Ovary (tissue), 10 donors: ENCODE measurements at places on chromosomes 6 and 20. TPM values are rescaled to one million over a fixed set of nuclear protein-coding genes. Genes with fewer than 3 reads are reported as not detected.

The SMIM26 gene
- total RNA-seq: 89.4 TPM

The PNRC1 gene
- total RNA-seq: 383 TPM

The SLC22A7 gene
- not detected for total RNA-seq

The FNDC11 gene
- 0.28 TPM for total RNA-seq

The COL19A1 gene
- 0.23 TPM for total RNA-seq

The ENPP5 gene
- 8.6 TPM for total RNA-seq

DNA sequence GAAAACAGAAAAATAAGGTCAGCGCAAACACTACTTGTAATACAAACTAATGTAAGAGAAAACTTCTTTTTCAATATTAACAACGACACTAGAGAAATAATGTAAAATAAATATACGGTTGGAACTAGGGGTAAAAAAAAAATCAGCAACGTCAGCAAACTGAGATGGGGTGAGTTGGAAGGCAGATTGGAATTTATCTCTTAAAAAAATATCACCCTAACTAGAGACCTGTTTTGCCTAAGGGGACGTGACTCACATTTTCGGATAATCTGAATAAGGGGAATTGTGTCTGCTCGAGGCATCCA lies 705 bp upstream of the UTRN start:
- H3K27ac ChIP-seq: peak overlapping the region; percentile 96
- no peak for DNase-seq
- H3K4me3 ChIP-seq: peak overlapping the region; percentile 73
- no peaks in the 10 kb centered on the region for H3K27me3 ChIP-seq
- no peaks in the 10 kb centered on the region for H3K36me3 ChIP-seq

DNA sequence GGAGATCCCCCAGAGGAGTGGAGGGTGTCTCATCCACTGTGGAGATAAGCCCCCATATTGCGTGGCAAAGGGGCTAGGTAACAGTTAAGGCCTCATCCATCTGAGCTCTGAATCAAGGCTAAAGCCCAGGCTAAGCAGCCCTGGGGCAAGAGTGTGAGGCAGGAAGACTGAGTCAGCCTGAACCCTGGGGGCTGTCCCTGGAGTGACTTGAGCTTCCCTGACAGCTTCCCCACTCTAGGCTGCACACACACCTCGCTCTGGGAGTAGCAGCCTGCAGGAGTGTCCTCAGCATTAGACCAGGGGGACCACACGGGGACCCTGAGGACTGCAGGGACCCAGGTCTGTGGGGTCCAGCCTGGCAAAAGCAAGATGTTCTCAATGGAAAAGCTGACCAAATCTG lies 27.9 kb downstream of the UBD start:
- no peaks in the 10 kb centered on the region for H3K27me3 ChIP-seq
- no peak for DNase-seq
- no peaks in the 10 kb centered on the region for H3K36me3 ChIP-seq
- no peak overlapping the region for H3K4me3 ChIP-seq
- H3K27ac ChIP-seq: no peak overlapping the region
- no peaks in the 10 kb centered on the region for H3K4me1 ChIP-seq

DNA sequence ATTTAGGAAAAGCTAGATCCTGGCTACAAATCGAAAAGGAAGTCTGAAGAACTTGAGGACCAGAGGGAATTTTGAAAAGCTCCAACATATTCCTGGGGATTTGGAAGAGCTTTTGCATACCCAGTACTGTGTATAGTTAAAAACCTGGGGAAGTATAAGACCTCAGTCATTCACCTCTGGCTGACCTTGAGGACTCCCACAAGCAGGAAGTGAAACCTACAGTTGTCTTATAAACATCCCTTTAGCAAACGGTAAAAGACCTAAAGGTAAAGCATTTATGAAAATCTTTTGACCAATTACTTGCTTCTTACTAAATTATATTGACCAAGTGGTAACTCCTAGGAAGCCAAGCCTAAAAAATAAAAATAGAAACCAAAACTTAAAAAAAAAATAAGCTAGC lies 175.0 kb downstream of the HAO1 start:
- no peaks in the 10 kb centered on the region for H3K4me1 ChIP-seq
- H3K4me3 ChIP-seq: no peak overlapping the region
- DNase-seq: no peak
- H3K36me3 ChIP-seq: no peaks in the 10 kb centered on the region

DNA sequence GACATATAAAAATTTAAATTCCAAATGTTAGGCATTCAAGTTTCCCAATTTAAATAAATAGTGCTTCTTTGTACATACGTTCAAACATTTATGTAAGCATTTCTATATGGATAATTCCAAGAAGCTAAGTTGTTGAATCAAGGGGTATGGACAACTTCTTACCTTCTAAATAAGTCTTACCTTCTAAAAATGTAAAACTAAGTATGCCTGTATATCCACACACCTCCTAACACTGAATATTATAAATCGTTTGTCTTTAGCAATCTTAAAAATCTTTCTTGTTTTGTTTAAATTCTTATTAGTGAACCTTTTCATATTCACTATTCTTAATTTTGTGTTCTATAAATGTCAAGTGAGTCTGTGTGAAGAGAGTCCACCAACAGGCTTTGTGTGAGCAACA lies 2.5 kb upstream of the ZSCAN16 start:
- DNase-seq: no peak
- H3K4me1 ChIP-seq: peaks cover 4% of the 10 kb centered on the region
- no peak overlapping the region for H3K4me3 ChIP-seq
- no peaks in the 10 kb centered on the region for H3K36me3 ChIP-seq

DNA sequence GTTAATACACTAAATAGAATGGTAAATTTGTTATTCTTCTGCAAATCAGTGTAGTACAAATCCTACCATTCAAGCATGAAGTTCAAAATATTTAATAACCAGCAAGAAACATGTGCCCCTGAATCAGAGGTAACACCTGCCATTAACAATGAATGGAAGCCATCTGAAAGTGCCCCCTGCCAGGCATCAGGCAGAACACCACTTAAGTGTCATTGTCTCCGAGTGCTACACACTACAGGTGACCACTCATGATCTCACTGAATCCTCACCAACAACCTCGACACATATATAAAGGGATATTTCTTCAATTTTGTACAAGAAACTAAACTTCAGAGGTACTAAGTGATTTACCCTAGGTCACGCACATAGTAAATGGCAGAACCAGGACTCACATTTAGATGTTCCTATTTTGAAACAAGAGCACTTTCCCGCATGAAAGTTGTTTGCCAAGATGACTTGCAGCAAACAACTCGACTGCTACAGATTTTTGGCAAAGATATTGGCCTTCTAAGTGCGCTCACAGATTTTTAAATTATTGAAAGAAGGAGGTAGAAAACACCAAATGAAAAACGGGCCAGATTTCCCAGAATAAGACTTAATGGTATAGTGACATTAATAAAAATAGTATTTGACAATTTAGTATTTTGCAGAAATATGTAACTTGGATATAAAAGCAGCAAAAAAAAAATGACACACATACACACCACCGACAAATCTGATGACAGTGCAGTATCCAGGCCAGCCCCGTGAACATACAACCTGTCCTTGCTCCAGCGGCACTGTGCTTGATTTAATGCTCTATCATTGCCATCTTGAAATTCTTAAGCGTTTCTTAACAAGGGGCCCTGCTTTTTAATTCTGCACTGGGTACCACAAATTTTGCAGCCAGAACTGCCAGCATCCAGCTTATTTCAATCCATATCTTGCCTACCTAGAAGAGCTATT lies 274.5 kb downstream of the ALDH8A1 start:
- no peak overlapping the region for H3K4me3 ChIP-seq
- no peaks in the 10 kb centered on the region for H3K36me3 ChIP-seq
- H3K27me3 ChIP-seq: no peaks in the 10 kb centered on the region
- no peak for DNase-seq

DNA sequence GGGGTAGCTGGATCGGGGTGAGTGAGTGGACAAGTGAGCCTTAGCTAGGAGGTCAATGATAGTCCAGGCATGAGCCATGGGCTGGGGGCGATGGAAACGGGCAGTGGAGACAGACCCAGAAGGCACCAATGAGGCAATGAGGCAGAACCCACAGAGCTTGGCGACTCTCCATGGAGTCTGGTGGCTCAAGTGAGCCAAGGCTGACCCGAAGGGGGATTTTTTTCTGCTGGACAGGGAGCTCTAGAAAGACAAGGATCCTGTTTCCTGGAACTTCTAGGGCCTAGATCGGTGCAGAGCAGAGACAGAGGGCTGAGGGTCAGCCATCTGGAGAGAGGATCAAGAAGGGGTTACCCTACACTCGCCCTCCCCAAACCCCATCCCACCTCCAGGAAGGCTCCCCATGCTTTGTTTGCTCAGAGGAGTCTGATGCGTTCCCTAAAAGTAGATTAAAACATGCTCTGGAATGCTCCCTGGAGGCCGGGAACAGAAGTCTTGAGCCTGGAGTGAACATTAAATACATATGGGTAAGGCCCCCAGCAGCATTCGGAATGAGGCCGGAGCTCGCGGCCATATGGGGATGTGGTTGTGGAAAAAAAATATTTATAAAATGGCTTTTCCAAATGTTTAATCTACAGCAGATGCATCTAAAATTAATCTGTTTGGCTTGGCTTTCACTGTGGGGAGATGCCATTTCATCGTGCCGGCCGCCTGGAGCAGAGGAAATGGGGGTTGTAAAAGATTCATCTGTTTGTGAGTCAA lies 237.8 kb upstream of the PMEPA1 start:
- no peaks in the 10 kb centered on the region for H3K27me3 ChIP-seq
- H3K27ac ChIP-seq: no peak overlapping the region
- no peaks in the 10 kb centered on the region for H3K4me1 ChIP-seq

DNA sequence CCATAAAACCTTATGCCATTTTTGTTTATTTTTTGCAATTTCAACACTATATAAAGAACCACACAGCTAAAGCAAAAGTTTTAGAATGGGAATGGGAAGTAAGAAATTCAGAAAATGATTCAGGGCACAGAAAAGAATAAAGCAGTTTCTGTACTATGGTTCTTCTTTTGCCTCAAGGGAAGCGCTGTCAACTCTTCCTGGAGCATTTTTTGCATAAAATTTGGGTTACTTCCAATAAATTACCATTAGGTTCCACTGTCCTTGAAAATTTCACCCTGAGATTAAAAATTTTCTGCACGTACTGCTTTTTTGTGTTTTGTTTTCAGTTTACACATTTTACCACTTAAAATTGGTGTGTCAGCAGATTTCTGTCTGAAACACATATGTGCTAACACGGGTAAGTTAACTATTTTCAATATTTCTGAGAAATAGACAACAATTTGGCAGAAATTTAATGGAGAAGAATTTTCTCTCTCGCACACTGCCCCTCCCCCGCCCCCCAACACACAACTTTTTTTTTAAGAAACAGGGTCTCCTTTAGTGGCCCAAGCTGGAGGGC lies 79.6 kb downstream of the ADAT2 start:
- H3K4me3 ChIP-seq: no peak overlapping the region
- H3K27me3 ChIP-seq: no peaks in the 10 kb centered on the region
- no peak for DNase-seq
- no peaks in the 10 kb centered on the region for H3K4me1 ChIP-seq
- no peak overlapping the region for H3K27ac ChIP-seq

DNA sequence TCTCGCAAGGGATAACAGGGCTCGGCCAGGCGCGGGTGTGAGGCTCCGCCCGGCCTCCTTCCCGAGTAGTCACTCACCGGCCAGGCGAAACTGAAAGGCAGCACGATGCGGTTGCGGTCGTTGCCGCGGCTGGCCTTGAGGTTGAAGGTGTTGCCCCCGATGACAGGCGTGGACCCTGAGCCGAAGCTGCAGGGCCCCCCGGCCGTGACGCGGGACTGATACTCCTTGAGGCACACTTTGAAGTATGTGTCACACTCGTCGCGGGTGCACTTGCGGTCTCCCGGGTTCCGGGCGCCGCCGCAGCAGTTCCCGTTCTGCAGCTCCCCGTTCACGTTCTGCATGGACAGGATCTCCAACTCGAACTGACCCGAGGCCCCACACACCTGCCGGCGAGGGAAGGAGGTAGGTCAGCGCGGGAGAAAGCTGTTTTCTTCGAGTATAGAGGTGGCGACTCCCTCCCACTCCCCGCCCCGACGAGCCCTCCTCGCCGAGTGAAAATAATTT lies 1.1 kb downstream of the JAG1 start:
- DNase-seq: peak; percentile 70
- H3K36me3 ChIP-seq: no peaks in the 10 kb centered on the region
- peak overlapping the region; percentile 66 for H3K4me3 ChIP-seq
- no peaks in the 10 kb centered on the region for H3K27me3 ChIP-seq

DNA sequence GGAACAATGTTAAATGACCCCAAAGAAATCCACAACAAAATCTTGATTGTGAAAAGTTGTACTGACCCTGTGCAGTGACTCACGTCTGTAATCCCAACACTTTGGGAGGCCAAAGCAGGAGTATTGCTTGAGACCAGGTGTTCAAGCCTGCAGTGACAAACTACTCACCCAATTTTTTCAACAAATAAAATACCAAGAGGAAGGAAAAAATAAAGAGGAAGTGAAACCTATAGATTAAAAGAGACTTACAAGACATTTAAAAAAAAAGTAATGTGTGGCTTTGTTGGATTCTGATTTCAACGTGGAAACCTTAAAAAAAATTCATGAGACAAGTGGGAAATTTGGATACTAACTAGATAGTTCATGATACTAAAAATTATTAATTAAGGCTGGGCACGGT lies 31.9 kb downstream of the GINS1 start:
- H3K27me3 ChIP-seq: no peaks in the 10 kb centered on the region
- H3K4me1 ChIP-seq: peaks cover 3% of the 10 kb centered on the region
- no peak overlapping the region for H3K27ac ChIP-seq
- no peak overlapping the region for H3K4me3 ChIP-seq
